ENCODE measurements at places on chromosomes 5 and 9.
A peak's percentile ranks its signal among the peaks of the same experiment; 100 is the strongest.

GRCh38 chr5:175211956-175212756 lies 231.8 kb downstream of the DRD1 start:
- no peak for DNase-seq

- no peak for DNase-seq
Measured at GRCh38 chr9:77013932-77014596, 5.4 kb upstream of the FOXB2 start.

- no peak for DNase-seq
Measured at GRCh38 chr9:113219969-113220368, 1.1 kb downstream of the FKBP15 start.

DNA sequence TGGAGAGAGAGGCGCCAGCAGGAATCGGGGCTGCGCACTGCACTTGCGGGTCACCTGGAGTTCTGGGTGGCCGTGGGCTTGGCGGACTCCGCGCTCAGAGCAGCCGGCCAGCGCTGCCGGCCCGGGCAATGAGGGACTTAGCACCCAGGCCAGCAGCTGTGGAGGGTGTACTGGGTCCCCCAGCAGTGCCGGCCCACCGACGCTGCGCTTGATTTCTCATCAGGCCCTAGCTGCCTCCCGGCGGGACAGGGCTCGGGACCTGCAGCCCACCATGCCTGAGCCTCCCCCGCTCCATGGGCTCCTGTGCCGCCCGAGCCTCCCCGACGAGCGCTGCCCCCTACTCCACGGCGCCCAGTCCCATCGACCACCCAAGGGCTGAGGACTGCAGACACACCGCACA lies 325.6 kb downstream of the ACTL7B start:
- DNase-seq = no peak

DNA sequence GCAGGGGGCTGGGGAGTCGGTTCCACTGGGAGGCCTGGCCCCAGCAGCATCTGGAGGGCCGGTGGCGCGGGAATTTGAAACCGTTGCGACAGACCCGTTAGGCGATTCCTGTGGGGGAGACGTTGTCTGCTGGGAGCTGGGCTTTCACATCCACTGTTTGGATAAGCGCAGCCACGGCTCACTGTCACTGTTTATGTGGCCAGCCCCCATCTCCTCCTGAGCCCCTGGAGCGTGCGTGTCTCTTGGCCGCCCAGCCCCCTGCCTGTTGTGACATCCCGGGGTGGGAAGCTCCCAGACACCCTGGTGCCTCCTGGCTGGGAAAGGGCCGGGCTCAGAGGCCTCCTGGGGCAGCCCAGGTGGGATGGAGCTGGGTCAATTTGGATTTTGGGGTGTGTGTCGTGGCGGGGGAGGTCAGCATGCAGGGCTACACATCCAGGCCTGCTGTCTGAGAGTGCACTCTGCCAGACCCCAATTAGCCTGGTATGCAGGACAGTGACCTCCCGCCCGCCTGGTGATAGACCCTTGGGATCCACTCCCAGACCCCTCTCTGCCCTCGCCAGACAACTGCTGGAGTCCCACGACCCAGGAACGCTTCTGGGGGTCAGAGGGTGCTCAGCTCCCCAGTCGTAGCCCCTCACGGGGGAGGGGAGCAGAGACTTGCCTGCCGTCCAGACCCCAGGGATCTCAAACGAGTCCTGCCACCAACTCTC lies 62.0 kb upstream of the RNU6ATAC start:
- DNase-seq = no peak

DNA sequence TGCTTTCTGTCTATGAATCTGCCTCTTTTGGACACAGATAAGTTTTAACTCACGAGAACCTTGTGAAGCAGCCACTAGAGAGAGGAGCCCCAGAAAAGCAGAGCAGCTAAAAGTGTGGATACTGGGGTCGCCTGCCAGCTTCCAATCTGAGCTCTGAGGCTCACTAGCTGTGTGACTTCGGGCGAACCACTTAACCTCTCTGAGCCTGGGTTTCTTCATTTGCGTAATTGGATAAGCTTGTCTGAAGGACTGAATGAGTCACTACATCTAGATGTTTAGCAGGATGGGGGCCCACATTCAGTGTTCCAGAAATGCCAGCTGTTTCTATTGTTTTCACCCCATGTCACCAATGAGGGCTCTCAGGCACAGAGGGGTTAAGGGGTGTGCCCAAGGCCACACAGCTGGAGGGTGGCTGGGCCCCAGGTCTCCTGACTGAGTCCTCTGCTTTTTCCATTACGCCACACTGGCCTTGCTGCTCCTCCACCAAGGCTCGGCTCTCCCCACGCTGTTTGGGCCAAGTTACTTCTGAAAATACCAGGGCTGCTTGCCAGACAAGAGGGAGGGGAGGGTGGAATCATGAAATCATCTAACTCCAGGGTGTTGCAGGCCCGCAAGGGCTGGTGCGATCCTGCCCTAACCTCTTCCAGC lies 36.2 kb downstream of the SH3PXD2B start:
- DNase-seq = peak; percentile 71

DNA sequence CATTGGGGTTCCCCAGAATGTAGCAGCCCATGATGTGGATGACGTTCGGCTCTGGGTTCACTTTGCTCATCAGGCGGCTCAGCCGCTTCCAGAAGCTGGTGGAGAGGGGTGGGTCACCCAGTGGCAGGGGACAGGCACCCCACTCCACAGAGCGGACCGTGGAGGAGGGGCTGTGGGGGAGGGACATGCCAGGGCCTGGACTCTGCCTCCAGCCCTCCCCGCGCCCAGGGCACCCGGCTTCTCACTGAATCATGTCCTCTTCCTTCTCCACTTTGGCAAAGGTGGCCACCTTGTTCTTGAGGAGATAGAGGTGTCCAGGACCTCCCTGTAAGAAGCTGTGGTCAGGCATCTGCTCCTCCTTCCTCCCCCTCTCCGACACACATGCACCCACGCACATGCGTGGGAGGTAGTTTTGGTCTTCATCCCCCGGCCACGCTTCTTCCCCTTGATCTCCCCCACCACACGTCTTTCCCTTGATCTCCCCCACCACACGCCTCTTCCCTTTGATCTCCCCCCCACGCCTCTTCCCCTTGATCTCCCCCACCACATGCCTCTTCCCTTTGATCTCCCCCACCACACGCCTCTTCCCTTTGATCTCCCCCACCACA lies 8.9 kb upstream of the ENTPD8 start:
- no peak for DNase-seq

GRCh38 chr9:134004131-134004873 lies 12.2 kb upstream of the VAV2 start:
- no peak for DNase-seq

GRCh38 chr9:72816666-72817065 lies 136.2 kb downstream of the ALDH1A1 start:
- DNase-seq = no peak

GRCh38 chr5:429453-430188 lies 13.4 kb upstream of the EXOC3 start:
- DNase-seq = no peak

DNA sequence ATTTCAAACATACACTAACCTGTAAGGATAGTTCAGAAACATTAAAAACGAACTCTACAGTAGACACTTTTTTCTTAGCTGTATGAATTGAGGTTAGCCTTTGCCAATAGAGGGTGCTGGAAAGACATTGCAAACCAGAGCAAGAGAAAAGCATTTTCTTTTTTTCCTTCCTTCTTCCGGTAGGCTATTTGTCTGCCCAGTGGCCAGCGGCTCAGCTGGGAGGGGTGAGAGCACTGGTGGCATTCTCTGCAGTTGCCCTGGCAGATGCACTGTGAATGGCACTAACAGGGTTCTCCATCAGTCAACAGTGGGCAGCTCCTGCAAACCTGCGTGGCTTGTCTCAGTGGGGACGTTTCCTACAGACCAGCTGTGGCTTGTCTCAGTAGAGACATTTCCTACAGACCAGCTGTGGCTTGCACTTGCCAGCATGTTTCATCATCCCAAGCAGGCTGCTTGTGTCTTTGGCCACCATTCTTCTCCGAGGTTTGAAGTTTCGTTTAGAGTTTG lies 984.5 kb upstream of the CDH18 start:
- DNase-seq = peak; percentile 1

- DNase-seq = no peak
Measured at GRCh38 chr5:89759802-89760201, 649.8 kb downstream of the CETN3 start.

DNA sequence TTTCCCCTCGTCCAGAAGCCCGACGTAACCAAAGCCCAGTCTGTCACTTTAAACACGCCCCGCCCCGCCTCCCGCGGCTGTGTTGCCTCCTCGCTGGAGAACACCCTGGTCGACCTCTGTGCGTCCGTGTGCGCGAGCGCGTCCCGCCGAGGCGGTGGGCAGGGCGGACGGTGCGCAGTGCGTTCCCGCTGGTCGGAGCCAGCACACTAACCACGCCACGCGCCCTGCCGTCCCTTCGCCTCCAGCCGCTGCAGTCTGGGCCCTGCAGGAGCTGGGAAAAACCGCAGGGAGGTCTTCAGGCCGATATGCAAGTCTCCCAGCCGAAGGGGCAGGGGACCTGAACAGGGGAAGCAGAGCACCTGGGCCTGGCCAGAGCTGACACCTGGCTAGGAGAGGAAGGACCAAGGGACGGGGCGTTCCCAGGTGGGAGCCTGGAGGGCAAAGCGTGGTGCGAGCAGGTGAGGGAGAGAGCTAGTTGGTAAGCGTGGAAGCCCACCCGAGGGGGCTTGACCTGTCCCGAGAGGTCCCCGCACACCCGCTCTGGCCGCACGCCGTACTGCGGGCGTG lies 1.3 kb upstream of the PHPT1 start:
- no peak for DNase-seq

DNA sequence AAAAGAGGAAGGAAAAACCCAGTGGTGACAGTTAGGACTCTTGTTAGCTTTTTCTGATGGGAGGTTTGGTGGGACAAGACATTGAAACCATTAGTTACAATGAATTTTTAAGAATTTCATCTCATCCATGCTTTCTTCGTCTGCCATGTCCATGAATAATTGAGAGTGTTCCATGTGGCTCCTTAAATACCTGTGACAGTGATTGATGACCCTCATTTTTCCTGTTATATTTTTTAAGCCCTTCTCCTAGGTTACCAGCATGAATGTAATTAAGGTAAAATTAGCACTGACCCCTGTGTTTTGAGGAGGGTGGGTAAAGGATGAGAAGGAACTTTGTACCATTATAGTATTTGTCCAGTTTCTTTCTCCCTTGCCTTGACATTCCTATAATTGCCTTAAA lies 23.5 kb upstream of the PHF2 start:
- no peak for DNase-seq

DNA sequence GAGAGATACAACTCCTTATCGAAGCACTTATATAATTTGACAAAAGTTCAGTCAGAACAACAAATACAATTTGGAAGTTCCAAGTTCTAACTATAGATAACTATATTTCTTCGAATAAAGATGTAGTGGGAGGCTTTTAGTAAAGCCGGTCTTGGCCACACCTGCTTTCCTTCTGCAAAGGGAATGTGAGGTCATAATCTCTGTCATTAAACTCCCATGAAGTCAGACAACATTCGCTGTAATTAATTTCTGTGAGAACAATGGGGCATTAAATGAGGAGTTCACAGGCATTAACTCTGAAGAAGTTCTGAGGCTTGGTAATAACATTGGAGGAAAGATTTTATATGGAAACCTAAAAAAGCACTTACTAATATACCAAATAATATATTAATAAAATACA lies 67.5 kb downstream of the MCTP1 start:
- no peak for DNase-seq

GRCh38 chr9:120161776-120162175 lies 418.2 kb downstream of the CDK5RAP2 start:
- no peak for DNase-seq

DNA sequence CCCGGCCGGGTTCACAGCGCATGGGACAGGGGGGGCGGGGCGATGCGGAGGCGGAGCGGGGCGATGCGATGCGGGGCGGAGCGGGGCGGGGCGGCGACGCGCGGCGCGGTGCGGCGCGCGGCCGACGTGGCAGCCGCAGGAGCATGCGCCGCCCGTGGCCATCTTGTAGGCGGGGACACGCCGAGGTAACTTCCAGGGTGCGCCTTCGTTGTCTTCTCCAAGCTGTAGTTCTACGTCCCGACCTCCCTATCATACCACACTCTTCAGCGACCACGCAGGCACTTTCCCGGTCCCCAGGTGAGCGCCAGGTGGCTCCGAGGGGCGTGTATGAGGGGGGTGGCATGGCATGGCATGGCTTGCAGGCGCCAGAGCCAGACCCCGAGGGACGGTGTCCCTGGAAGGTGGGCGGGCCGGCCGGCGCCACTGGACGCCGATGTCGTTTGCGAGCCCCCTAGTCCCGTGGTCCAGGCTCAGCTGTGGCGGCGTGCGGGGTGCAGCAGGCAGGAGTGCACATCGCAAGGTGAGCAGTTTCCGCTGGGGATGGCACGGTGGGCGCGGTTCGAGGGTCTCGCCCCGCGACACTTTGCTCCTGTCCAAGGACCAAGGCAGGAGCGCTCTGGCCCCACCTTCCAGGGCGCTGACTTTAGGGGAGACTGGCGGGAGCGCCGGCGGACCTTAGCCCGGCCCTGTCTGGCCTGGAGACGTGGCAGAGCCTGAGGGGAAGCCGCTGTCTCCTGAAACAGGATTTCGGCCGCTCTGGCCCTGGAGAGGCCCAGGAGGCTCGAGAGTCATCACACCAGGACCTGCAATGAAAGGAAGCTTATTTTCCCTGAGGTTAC lies at the start of gene PRRC1:
PRRC1 (plus strand) TSS at position 161 of the 839 bp plus-strand sequence. CDS start 5,840 bp downstream, outside the sequence.
- peak; percentile 60 for DNase-seq

GRCh38 chr9:19879062-19879461 lies 90.2 kb upstream of the SLC24A2 start:
- DNase-seq = no peak

GRCh38 chr9:85062385-85063022 lies 393.0 kb downstream of the NTRK2 start:
- DNase-seq = no peak

DNA sequence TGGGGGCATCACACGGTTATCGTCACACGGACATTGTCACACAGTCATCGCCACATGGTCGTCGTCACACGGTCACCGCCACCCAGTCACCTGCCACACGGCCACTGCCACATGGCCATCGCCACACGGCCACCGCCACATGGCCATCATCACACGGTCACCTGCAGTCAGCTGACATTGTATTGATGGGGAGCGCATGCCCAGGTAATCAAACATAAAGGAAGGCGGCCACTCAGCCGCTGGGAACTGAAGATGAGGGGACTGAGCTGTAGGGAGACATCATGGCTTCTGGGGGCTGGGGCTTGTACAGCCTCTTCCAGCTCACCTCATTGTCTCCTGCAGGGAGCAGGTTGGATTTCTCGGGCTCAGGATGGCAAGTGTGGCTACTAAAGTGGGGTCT lies 49.2 kb downstream of the MRPL36 start:
- no peak for DNase-seq

DNA sequence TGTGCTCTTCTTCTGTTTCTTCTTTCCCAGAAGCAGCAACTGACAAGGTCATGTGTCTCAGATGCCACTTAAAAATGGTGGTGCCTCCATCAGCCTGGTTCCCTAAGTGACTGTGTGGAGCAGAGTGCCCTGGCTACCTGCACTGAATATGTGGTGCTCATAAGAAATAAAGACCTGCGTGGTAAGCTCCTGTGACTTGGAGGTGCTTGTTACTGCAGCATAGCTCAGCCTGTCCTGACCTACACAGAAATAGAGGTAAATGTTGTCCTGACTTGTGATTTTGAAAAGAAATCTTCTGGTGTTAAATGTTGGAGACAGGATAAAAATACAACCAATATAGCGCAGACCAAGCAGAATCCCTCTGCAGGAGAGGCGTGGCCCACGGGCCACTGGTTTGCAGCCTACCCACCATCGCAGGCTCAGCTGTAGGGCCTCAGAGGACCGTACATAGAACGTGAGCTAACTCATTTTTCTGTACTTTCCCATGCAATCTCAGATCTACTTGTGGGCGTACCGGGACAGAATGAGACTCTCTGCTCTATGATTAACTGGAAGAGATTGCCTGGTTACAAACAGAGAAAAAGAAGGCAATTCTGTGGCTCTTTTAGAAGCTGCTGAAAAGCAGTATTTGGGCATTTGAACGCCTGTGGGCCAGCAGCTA lies 79.4 kb upstream of the UNC5A start:
- no peak for DNase-seq

Data from substantia nigra (tissue), 51 donors.